ENCODE measurements at places on chromosomes 13 and 19. TPM values are rescaled to one million over a fixed set of nuclear protein-coding genes. Genes with fewer than 3 reads are reported as not detected.
A peak's percentile ranks its signal among the peaks of the same experiment; 100 is the strongest.

GRCh38 chr13:29676535-29676934 lies 81.0 kb upstream of the SLC7A1 start:
- no peak for DNase-seq

- no peak for DNase-seq
Observed at GRCh38 chr13:112573710-112574109, 14.2 kb downstream of the TUBGCP3 start.

- DNase-seq: no peak
Observed at GRCh38 chr13:40790154-40790616, 774 bp downstream of the SLC25A15 start.

- no peak for DNase-seq
Observed at GRCh38 chr13:99144306-99144705, 56.3 kb upstream of the UBAC2 start.

- no peak for DNase-seq
Observed at GRCh38 chr13:24688950-24689349, 8.7 kb downstream of the ATP12A start.

DNA sequence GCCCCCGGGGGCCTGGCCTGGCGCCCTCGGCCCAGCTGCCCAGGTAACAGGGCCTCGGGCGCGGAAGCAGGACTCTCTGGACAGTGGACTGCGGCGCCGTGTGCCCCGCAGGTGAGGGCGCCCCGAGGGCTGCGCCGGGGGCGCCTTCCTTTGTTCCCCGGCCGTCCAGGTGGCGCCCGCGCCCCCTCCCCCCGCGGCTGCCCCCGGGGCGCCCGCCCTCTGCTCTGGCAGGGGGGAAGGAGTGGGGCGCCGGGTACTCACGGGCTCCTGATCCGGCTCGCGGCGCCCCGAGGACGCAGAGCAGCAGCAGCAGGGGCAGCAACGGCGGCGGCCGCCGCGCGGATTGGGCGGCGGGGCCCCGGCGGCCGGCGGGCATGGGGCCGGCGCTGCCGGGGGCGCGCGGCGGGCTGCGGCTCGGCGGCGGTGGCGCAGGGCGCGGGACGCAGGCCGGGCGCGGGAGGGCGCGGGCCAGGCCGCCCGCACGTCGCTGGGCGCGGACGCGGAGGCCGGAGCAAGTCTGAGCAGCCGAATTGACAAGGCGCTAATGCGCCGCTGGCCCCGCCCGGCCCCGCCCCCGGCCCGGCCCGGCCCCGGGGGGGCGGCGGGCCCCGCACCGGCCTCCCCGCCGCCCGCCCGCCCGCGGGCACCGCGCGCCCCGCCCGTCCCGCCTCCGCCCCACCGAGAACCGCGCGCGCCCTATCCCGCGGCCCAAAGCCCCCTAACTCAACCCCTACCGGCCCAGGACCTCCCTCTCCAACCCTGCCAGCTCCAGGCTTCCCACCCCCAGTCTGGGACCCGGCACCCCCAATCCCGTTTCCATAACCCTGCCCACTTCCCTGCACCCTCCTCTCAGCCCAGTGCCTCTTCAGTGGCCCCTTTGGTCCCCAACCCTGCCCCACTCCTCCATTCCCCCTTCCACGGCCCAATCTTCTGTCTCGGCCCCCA lies at the start of gene CRLF1:
Gene CRLF1, minus strand, starts transcription at position 519 of the 945 bp plus-strand sequence. Its CDS starts 143 bp downstream, at position 376.
- DNase-seq: no peak

DNA sequence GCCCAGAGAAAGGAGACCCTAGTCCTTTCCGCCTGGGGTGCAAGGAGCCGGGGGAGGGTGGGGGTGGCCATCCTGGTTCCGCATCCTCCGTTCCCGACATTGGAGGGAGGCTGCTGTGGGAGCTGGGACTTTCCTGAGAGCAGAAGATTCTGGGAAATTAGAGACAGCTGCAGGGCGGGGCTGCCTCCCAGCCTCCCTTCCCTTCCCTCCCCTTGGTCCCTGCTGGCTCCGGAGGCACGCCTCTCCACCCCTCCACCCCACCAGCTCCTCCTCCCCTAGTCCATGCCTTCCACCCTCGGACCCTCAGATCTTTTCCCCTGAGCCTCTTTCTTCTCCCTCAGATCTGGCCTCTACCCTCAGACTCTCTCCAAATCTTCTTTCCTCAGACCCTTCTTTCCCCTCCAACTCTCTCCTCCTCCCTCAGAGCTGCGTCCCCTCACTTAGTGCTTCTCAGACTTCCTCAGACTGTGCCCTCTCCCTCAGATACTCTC lies 3.1 kb upstream of the BCL3 start:
- peak; percentile 91 for DNase-seq

- no peak for DNase-seq
Observed at GRCh38 chr13:56924401-56924800, 216.3 kb upstream of the PRR20A start.

- no peak for DNase-seq
Observed at GRCh38 chr19:622666-623065, 10.7 kb downstream of the POLRMT start.

GRCh38 chr19:46955813-46956371 lies 63.7 kb upstream of the NPAS1 start:
- DNase-seq: no peak

Gene ZNF534
- total RNA-seq: not detected

Gene NECTIN2
- 73.7 TPM for total RNA-seq

Gene CDC42EP5
- 9.5 TPM for total RNA-seq

Gene NCR1
- total RNA-seq: 5.4 TPM

Gene CYP4F8
- not detected for total RNA-seq

Data from Daoy (cell line).